ENCODE measurements at places on chromosomes 1 and 21. TPM values are rescaled to one million over a fixed set of nuclear protein-coding genes. Genes with fewer than 3 reads are reported as not detected.

GRCh38 chr1:224381880-224382548, 25.3 kb downstream of the CNIH4 start:
- DNase-seq, result no peak

The SH2D2A gene
- total RNA-seq, result 3.5 TPM

DNA sequence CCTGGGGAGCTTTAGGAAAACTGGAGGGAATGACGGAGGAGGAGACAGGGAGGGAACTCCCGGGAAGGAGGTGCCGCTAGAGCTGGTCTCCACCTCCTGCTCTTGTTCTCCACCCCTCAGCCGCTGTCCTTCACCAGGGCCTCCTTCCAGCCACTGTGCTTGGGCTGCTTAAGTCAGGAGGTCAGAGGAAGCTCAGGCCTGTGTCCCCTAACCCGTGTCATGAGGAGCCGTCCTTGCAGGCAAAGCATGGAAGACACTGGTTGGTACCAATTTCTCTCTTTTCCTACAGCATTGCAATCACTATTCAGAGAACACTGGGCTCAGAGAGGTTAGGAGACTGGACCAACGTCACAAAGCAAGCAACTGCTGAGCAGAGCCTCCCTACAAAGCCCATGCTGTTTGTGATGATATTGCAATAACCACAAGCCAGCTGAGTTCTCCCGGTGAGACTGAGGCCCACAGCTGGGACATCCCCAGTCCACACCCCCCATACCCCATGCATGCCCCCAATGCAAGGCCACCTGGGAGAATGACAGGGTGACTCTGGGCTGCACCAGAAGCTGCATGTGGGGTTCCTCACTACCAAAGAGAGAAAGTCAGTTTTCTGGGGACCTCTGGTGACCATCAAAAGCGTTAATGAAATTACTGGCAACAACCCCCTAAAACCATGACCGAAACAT, 427.5 kb downstream of the NPHP4 start:
- no peak for DNase-seq

The GREM2 gene
- not detected for total RNA-seq

- DNase-seq, result no peak
These were observed 423.9 kb downstream of the DSCAM start for GRCh38 chr21:40422896-40423635.

The HSPB7 gene
- total RNA-seq, result not detected

DNA sequence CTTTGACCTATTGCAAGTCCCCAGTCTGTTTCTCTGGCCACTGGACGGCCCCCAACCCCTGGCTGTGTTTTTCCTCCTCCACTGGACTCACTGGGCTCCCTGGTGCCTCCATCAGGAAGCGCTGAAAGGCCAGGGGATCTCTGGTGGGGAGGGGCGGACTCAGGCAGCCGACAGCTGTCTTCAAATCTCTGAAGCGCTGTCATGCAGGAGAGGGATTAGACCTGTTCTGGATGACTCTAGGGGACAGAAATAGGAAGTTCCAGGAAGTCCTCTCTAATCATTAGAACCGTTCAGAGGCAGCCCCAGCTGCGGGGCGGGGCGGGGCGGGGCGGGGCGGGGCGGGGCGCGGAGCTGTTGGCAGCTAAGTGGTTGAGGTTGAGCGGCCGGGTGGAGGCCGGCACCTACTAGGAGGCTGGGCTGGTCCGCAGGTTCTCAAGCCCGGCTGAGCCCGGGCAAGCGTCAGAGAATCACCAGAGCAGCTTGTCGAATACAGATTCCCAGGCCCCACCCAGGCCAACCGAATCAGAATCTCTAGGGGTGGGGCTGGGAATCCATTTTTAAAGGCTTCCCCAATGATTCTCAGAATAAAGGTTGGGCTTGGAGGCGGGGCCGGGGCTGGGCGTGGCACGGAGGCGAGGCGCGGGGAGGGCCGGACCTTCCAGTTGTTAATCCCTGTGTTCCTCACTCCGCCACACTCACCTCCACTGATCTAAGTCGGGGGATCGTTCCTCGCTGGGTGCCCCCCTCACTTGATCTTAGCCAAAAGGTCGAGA, 11.4 kb upstream of the PHLDA3 start:
- DNase-seq, result no peak
